Activated T-cell treated with anti-CD3 and anti-CD28 coated beads, Interleukin-2, amount 50 U/mL, for 4 hours (primary cell): ENCODE measurements at places on chromosomes 6 and 20.
A peak's percentile ranks its signal among the peaks of the same experiment; 100 is the strongest.

DNA sequence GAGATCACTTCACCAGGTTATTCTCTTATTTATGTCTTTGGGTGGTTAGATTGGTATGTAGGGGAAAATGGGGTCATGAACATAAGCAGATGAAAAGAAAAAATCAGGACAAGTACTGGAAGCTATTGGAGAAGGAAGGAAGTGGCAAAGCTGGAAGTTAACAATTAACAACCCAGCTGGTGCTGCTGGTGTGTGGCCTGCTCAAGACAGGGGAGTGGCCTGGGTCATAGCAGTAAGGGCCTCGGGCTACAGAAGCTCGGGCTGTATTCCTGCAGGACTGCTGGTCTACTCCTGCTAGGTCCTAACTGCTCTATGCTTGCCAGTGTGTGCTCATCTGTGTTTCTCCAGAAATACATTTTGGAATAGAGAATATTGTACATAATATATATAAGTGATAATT, 19.6 kb downstream of the MYLIP start:
- no peak for DNase-seq

GRCh38 chr6:125586074-125586473, 163.4 kb upstream of the HEY2 start:
- no peak for DNase-seq

DNA sequence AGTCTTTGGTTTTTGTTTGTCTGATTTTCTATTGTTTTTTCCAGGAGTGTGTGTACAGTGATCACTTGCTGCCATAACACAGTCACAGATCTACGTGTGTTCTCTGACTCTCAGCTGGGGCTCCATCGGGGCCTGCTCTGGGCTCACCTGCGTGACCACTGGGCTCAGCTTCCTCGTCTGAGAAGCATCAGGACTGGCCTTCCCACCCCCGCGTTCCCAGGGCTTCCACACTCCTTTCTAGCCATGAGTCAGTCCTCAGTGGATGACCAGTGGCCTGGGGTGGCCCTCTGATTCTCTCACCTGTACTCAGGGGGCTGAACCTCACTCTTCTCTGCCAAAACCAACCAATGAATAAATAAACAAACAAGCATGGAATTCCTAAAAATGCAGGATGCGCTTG, 14.5 kb downstream of the THBS2 start:
- DNase-seq, result no peak

- DNase-seq, result no peak
Observed at GRCh38 chr6:70886661-70887060, 70.2 kb downstream of the B3GAT2 start.

- DNase-seq, result no peak
Observed at GRCh38 chr6:168584249-168584648, 143.3 kb downstream of the SMOC2 start.

DNA sequence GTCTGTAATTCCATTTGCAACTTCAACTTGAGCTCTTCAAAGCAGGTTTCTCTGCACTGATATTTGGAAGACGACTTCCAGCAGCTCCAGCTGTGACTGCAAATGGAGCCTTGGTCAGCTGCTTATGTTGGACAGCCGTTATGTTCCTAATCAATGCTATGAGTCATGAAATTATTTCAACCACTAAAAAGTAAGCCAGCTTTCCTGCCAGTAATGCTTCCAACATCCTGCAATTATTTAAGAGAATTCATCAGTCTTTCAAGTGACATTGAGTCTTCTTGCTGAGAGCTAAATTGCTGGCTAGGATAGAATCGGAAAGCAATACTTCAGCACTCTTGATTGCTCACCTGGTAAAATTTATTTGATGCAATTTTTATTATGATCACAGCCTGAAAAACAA, 375.7 kb downstream of the MMUT start:
- no peak for DNase-seq

- DNase-seq, result no peak
Observed at GRCh38 chr20:60851826-60852704, 400.0 kb upstream of the CDH4 start.

DNA sequence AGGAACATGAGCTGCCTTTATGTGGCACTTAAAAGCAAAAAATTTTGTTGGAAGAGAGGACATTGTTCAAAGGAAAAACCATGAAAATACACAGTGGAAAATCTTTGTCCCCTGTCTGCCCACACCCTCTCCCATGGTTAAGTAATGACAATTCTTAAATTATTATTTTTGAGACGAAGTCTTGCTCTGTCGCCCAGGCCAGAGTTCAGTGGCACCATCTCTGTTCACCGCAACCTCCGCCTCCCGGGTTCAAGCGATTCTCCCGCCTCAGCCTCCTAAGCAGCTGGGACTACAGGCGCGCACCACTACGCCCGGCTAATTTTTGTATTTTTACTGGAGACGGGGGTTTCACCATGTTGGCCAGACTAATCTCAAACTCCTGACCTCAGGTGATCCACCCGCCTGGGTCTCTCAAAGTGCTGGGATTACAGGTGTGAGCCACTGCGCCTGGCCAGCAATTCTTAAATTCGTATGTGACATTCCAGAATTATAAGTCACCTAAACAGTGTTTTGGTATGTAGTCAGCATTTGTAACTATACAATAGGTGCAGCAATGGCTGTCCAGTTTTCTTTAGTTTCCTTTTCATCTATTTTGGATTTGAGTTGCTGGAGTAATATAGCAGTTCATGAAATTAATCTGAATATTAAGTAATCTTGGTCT, 636 bp upstream of the SSR1 start:
- DNase-seq, result no peak

DNA sequence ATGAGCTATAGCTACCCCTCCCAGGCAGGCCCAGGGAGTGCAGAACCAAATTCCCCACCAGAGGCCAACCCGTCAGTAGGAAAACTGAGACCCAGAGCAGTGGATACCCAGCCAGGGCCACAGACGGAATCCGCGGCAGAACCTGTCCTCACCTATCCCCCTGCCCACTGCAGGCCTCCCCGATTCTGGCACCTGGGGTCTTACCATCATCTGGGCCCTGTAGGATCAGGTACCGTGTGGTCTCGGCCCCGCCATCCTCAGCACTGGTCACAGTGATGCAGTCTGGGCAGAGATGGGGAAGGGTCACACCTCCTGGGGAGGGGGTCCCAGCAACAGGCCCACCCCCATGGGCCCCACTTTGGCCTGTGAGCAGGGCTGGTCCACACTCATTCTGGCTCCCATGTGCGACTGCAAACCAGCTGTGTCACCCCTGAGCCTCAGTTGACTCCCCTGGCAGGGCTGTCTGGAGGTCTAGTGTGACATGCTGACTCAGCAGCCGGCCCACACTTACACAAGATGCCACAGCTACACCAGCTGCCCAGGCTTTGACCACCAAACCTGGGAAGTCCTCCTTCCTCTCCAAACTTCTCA, 3.8 kb downstream of the ZNF335 start:
- DNase-seq, result no peak

GRCh38 chr6:135390458-135390857, 107.1 kb downstream of the AHI1 start:
- no peak for DNase-seq

GRCh38 chr6:170038251-170038650, 252.6 kb downstream of the DLL1 start:
- no peak for DNase-seq

GRCh38 chr6:36973647-36974046, 12.3 kb downstream of the MTCH1 start:
- no peak for DNase-seq

GRCh38 chr6:37717836-37718251, 20.2 kb upstream of the MDGA1 start:
- DNase-seq, result no peak

DNA sequence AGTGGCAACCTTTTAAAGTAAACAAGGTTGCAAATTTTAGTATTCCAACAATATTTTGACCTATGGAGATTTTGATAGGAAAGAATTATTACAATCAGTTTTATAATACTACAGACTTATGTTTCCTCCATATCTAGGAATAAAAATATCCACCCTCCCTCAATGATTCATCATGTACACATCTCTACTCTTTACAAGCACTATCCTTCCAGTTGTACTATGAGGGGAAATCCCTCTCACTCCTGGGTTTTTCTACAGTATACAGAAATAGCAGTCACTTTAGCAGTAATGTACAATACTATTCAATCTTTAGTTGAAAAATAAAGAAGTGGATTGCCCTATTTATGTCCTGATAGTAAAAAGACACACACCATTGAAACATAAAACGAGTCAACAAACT, 46.3 kb upstream of the SCML4 start:
- no peak for DNase-seq

DNA sequence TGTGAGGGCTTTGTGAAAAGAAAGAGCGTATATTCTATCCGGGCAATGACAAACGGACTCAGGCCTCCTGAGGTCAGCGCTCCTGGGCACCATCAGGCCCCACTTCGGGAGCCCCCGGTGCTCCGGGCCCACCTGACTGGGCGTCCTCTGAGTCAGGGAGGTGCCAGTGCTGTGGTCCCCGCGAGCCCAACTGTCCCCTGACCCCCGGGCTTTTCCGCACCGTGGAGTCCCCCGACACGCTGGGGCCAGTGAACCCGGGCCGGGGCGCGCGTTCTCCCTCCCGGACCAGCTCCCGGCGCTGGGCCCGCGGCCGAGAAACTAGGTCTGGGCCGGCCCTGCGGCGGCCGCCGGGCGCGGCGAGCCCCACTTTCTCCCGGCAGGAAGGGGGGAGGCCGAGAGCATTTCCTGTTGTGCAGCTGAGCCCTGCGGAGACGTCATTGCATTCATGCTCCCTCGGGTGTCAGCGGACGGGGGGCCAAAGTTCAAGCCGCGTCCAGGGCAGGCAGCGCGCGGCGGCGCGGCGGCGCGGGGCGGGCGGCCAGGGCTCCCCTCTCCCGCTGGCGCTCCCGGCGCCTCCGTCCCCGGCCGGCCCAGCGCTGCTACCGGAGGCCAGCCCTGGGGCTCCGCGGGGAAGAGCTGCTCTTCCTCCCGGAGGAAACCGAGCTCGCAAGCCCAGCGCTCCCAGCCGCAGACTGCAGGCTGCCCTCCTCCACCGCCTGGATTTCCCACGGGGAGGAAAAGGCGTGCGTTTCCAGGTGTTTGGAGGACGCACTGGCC, 18.3 kb downstream of the HIVEP2 start:
- DNase-seq, result peak; percentile 44

GRCh38 chr6:145031962-145032361, 703.4 kb downstream of the EPM2A start:
- DNase-seq, result no peak

GRCh38 chr6:32883789-32884188, 29.8 kb downstream of the PSMB9 start:
- no peak for DNase-seq

DNA sequence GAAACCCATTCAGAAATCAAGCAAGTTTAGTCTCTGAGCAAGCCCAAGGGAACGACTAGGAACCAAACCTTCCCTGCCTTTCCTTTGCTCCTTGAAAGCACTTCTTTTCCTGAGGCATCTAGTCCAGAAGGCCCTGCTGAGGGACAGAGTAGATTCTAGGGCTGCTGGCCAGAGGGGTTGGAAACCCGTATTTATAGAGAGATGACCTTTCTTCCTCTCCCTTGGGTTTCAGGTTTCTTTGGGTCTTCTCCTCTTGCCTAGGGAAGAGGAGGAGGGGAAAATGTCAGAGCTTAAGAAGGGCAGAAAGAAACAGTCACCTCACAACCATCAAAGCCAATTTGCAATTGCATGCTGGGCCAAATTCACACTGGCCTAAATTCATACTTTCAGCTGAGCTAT, 5.8 kb downstream of the APOBEC2 start:
- no peak for DNase-seq

GRCh38 chr6:156060013-156060412, 604.4 kb upstream of the NOX3 start:
- DNase-seq, result no peak

GRCh38 chr20:38021087-38021772, 12.0 kb downstream of the TTI1 start:
- DNase-seq, result no peak

DNA sequence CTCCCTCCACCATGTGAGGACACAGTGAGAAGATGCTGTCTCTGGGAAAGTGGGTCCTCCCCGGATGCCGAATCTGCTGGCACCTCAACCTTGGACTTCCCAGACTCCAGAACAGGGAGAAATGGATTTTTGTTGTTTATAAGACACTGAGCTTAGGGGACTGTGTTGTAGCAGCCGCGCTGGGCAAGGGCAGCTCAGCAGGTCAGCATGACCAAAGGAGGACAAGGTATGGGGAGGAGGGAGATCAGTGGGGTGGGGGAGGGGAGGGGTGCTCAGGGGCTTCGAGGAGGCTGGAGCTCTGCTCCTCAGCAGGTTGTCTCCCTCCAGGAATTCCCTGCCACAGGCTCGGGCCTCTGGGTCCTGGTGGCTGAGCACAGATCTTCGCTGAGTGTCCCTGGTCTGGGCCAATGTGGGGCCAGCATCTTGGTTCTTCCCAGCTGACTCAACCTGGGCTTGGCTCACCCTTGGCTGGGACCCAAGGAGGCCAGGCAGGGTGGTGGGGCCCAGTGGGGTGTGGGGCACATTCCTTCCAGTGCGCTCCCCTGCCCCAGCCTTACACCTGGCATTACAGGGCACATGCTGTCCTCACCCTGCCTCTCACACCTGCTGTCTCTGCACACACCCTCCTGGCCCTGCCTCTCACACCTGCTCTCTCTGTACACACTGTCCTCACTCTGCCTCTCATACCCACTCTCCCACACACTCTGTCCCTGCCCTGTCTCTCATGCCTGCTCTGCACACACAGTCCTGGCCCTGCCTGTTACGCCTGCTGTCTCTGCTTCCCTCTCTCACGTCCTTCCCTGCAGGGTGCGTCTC, 107.3 kb downstream of the SYCP2 start:
- no peak for DNase-seq

DNA sequence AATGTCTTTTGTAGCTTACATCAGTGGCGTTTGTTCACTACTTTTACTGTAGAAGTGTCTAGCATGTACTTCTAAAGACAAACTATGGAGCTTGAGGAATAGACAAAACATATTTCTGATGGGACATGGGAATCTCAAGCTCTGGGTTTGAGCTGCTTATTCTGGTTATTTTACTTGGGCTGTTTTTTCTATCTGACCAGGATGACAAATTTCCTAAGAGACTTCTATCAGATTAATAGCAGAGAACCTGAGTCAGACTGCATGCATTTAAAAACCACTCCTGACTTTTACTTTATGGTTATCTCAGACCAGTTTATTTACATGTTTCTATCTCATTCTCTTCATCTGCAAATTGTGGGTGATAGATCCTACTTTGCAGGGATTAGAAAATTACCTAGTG, 1282.3 kb upstream of the GJE1 start:
- no peak for DNase-seq

GRCh38 chr6:46888578-46888977, 33.2 kb downstream of the ADGRF5 start:
- no peak for DNase-seq

DNA sequence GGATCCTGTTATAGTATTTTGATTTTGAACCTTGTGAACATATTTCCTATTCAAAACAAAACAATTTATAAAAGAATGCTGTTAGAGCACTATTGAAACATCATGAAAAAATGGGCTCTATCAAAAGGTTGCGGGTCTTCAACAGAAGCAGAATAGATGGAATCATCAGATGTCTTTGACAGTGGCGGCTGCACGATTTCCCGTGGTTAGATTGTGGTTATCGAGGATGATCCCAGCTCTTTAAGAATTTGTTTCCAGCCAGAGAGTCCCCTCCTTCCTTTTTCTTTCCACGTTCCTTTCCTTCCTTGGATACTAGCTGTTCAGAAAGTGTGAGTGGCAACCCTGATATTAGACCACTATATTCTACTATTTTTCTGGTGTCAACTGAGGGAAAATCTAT, 163.4 kb downstream of the FARS2 start:
- no peak for DNase-seq
